Ammon's horn (tissue), 1 donor: ENCODE measurements at places on chromosomes 7 and 10.

GRCh38 chr7:90453931-90454330 is 15.5 kb upstream of the PTTG1IP2 start:
- DNase-seq = no peak

GRCh38 chr7:102012941-102013461 is 195.6 kb downstream of the CUX1 start:
- DNase-seq = no peak

- DNase-seq = no peak
Observed at GRCh38 chr10:77350711-77351119, 286.9 kb downstream of the KCNMA1 start.

GRCh38 chr10:11723359-11723758 is 18.8 kb upstream of the ECHDC3 start:
- DNase-seq = no peak

DNA sequence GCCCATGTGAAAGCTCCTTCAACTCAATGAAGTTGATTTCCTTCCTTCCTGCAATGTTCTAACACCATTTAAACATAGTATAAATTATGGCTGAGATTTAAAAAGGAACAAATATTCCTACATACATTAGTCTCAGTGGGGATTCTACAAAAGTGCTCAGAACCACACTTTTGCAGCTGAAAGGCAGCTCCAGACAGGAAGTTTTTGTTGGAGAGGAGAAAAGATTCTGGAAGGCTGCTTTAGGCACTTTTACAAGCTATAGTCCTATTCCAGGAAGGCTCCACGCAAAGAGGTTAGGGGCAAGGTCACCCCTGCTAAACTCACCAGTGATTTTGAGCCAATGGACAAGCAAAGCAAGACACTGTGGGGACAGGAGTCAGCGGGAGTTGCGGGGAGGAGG is 179.2 kb upstream of the CDCA7L start:
- DNase-seq = no peak

DNA sequence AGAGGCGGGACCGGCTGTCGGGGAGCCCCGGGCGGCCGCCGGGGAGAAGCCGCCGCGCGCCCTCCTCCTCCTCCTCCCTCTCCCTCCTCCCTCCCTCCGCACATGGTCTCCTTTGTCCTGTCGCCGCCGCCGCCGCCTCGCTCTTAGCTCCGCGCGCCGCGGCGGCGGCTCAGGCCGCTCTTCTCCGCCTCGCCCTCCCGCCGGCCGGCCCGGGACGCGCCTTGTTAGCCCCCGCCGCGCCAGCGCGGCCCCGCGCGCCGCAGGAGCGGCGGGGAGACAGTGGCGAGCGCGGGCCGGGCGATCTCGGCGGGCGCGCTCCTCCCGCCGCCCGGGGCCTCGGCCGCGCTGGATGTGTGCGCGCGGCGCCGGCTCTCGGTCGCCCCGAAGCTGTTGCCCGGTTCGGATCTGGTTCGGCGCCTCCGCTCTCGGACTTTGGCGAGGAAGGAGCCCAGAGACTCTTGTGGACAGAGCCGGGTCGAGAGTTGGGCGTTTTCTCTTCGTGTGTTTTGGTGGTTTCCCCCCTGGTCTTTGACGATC is 437.4 kb upstream of the GALNT17 start:
- DNase-seq = peak; percentile 60
